ENCODE measurements at places on chromosomes 2 and 18.

- DNase-seq = no peak
Observed at GRCh38 chr2:208266553-208266893, 468 bp downstream of the PIKFYVE start.

GRCh38 chr2:170276925-170277629, 99.1 kb downstream of the MYO3B start:
- DNase-seq = no peak

GRCh38 chr2:79903222-79904000, 390.6 kb downstream of the CTNNA2 start:
- no peak for DNase-seq

DNA sequence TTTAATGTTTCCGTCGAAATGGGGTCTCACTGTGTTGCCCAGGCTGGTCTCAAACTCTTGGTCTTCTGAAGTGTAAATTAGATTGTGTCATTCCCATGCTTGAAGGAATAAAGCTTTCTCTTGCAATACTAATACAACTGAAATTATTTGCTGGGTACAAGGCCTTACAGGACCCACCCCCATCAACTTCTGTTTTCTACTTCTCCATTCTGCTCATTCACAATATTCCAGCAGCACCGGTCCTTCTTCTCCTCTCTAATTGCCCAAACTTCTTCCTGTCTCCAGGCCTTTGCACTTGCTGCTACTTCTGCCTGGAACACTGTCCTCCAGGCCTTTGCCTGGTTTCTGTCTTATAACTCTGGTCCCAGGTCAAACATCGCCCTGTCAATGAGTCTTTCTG, 73.8 kb downstream of the APOB start:
- no peak for DNase-seq

- no peak for DNase-seq
Observed at GRCh38 chr2:185108588-185108987, 510.3 kb downstream of the ZNF804A start.

- no peak for DNase-seq
Observed at GRCh38 chr2:218026244-218026643, 23.4 kb upstream of the TNS1 start.

GRCh38 chr2:231601356-231602229, 8.9 kb downstream of the TEX44 start:
- DNase-seq = peak; percentile 29

Data from NCI-H2029 treated with DMSO at 0.1 percent for 48 hours (cell line).